ENCODE measurements at places on chromosomes 2 and 18.

DNA sequence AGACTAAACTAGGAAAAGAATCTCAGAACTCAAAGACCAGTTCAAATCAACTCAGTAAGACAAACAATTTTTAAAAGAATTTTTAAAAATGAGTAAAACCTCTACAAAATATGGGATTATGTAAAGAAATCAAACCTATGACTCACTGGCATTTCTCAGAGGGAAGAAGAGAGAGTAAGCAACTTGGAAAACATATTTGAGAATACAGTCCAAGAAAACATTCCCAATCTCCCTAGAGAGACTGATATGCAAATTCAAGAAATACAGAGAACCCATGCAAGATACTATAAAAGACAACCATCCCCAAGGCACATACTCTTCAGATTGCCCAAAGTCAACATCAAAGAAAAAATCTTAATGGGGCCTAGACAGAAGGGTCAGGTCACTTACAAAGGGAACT lies 162.7 kb downstream of the WDPCP start:
- no peak for DNase-seq

DNA sequence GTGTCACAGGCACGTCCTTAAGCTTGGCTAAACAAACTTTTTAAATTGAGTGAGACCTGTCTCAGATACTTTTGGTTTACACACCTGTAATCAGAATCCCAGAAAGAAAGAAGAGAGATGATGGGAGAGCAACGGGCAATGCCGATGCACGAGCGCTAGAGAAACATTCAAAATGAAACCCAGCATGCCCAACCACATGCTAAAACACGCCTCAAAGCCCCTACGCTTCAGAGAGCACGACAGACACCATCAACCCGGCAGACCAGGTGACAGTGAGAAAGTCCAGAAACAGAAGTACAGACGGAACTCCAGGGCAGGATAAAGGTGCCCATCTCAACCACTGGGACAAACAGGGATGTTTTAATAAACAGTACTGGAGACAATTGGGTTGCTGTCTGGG lies 85.5 kb downstream of the HDAC4 start:
- no peak for DNase-seq

GRCh38 chr2:195413422-195413821 lies 243.6 kb upstream of the SLC39A10 start:
- no peak for DNase-seq

GRCh38 chr2:219214141-219214540 lies 4.6 kb downstream of the ABCB6 start:
- no peak for DNase-seq

DNA sequence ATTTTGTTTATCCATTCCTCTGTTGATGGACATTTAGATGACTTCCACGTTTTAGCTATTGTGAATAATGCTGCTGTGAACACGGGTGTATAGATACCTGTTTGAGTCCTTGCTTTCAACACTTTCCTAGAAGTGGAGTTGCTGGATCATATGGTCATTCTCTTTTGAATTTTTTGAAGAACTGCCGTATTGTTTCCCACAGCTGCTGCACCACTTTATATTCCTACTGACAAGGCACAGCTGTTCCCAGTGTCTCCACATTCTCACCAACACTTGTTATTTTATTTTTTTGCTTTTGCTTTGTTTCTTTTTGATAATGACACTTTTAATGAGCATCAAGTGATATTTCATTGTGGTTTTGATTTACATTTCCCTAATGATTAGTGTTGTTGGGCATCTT lies 41.4 kb upstream of the KCNJ13 start:
- no peak for DNase-seq

DNA sequence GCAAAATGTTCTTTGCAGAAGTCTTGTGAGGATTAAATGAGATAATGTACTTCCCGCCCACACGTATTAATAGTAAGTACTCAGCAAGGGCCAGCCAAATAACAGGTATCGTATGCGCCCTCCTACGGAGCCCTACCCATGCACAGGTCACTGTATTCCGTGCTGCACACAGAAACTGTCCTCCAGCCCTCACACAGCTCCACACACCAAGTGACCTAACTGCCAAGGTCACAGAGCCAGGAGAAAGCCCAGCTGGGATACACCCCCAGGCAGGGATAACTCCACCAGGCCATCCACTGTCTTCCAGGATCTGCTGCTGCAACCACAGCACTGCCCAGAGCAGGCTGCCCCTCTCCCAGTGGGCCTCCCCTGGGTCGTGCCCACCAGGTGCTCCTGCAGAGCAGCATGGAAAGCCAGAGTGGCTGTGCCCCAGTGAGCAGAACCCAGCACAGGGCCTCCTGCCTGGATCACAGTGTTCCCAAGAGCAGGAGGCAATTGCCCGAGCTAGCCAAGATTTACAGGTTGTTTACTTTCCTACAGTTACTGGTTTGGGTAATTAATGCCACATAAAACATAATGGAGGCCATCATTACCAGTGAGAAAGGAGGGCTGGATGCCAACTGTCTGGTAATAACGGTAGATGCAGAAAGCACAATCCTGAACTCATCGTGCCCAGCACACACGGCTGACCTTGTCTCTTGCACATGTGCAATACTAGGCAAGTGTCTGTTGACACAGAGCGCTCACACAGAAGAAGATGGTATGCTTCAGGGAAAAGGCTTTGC lies 24.4 kb downstream of the TFCP2L1 start:
- no peak for DNase-seq

DNA sequence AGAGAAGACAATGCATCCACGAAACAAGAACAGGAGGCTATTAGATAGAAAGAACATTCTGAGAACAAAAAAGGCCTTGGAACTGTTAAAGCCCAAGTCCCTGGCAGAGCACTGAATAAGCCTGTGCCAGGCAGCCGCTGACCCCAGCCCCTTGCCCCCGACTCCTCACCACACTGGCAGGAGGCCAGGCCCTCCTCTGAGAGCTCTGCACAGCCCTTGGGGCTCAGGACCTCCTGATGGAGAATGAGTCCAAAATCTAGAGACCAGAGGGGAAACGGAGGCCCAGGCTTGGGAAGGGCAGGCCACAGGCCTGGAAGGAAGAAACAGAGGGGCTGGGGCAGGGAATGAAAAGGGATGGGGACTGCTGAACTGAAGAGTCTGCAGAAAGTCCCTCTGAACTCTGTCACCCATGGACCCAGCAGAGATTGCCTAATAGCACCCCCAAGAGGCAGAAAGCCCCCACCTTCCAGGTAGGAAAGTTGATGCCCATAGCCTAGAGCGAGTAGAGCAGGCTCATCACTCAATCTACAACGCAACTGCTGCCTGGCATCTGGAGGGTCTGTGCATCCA lies 18.3 kb upstream of the TNS1 start:
- no peak for DNase-seq
